ENCODE measurements at places on chromosomes 12 and 14.

DNA sequence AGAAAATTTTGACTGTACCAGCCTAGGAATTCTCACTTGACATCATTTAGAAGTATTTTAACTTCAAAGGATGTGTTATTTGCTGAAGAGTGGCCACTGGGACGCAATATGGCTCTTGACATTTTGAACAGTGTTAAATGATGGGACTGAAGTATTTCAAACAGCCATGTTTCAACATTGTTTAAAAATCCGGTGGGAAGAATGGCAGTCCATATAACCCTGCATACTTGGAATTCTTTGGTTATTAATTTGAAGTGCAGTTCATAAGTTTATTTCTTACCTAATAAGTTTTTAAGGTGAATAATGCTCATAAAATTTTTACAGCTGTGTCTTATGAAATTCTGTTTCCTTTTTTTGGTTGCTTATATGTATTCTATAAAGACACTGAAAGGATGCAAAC, 8.3 kb downstream of the TMTC2 start:
- no peaks in the 10 kb centered on the region for H3K4me1 ChIP-seq
- H3K4me3 ChIP-seq, result no peak overlapping the region
- no peak overlapping the region for H3K27ac ChIP-seq
- H3K36me3 ChIP-seq, result no peaks in the 10 kb centered on the region

- no peak overlapping the region for H3K27ac ChIP-seq
- no peaks in the 10 kb centered on the region for H3K36me3 ChIP-seq
- peaks cover 37% of the 10 kb centered on the region for H3K27me3 ChIP-seq
- no peaks in the 10 kb centered on the region for H3K4me1 ChIP-seq
- no peak overlapping the region for H3K4me3 ChIP-seq
Observed at GRCh38 chr14:56789955-56790354, 20.3 kb downstream of the OTX2 start.

- H3K36me3 ChIP-seq, result no peaks in the 10 kb centered on the region
- no peak for DNase-seq
- no peak overlapping the region for H3K27ac ChIP-seq
- peaks cover 12% of the 10 kb centered on the region for H3K27me3 ChIP-seq
- no peak overlapping the region for H3K4me3 ChIP-seq
Observed at GRCh38 chr12:25972783-25973182, 14.3 kb downstream of the RASSF8 start.

GRCh38 chr12:47824198-47824597, 4.5 kb upstream of the HDAC7 start:
- DNase-seq, result peak; percentile 59
- H3K36me3 ChIP-seq, result no peaks in the 10 kb centered on the region
- peaks cover 79% of the 10 kb centered on the region for H3K4me1 ChIP-seq
- H3K27me3 ChIP-seq, result no peaks in the 10 kb centered on the region

DNA sequence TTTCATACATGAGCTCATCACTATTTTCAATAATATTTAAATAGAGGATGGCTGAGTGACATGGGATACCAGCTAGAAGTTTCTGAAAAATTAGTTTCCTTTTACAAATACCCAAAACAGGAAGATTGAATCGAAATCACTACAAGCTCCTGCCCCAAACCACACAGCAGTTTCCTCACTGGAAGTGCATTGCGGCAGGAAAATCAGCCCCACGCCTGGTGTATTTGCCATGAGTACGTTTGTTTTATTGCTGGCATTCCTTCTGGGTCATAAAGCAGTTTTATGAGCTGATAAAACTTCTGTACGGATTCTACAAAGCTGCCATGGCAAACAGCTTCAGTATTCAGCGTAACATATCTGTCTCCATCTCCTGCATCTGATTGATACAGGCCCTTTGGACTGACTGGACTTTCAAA, 23.7 kb downstream of the CDC42BPB start:
- no peak overlapping the region for H3K4me3 ChIP-seq
- no peak overlapping the region for H3K27ac ChIP-seq
- H3K36me3 ChIP-seq, result no peaks in the 10 kb centered on the region

DNA sequence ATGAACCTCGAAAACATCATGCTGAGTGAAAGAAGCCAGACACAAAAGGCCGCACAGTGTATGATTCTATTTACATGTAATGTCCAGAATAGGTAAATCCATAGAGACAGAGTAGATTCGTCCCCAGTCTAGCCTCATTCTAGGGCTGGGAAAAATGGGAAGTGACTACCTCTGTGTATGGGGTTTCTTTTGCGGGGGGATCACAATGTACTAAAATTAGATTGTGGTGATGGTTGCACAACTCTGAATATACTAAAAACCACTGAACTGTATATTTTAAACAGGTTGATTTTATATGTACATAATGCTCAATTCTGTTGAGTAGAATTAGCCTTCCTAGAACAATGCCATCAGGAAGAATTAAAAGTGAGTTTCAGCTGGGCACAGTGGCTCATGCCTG, 6.3 kb upstream of the RILPL2 start:
- H3K36me3 ChIP-seq, result no peaks in the 10 kb centered on the region
- H3K27me3 ChIP-seq, result no peaks in the 10 kb centered on the region
- H3K4me1 ChIP-seq, result peaks cover 9% of the 10 kb centered on the region
- DNase-seq, result no peak
- H3K4me3 ChIP-seq, result no peak overlapping the region

DNA sequence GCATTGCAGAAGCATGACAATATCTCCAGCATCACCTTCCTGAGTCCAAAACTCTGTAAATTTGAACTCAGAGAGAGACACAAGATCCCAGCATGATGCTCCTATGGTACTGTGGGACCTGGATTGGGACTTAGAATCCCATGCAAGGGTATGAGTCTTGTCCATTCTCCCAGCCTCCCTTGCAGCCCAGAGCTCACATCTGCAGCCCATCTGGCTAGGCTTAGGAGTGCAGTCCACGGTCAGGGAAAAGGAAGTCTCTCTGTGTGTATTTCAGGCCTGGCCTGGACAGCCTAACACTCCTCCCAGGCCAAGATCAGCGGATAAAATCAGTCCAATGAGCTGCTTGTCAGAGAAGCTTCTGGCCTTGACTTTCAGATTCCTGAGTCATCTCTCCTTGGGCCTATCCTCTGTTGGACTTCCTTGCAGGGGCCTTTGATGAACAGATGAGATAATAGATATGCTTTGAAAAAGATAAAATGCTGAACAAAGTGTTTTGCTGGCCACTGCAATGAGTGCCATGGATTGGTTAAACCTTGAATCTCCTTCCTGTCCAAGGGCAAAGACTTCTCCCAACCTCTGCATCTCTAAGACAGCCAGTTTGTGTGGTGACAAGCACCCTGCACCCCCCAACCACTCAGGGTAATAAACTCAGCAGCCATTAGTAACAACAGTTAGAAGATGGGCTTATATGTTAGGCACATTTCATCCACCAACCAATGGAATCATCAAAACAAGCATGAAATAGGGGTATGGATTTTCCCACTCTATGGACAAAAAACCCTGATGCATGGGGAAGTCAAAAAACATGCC, 412.8 kb upstream of the TBX3 start:
- no peaks in the 10 kb centered on the region for H3K27me3 ChIP-seq
- H3K27ac ChIP-seq, result no peak overlapping the region
- no peak for DNase-seq
- H3K36me3 ChIP-seq, result no peaks in the 10 kb centered on the region
- H3K4me3 ChIP-seq, result no peak overlapping the region
- H3K4me1 ChIP-seq, result no peaks in the 10 kb centered on the region

GRCh38 chr14:38079886-38080285, 127.8 kb upstream of the SSTR1 start:
- H3K27ac ChIP-seq, result no peak overlapping the region
- H3K36me3 ChIP-seq, result peaks cover 6% of the 10 kb centered on the region
- H3K27me3 ChIP-seq, result no peaks in the 10 kb centered on the region
- peaks cover 43% of the 10 kb centered on the region for H3K4me1 ChIP-seq

DNA sequence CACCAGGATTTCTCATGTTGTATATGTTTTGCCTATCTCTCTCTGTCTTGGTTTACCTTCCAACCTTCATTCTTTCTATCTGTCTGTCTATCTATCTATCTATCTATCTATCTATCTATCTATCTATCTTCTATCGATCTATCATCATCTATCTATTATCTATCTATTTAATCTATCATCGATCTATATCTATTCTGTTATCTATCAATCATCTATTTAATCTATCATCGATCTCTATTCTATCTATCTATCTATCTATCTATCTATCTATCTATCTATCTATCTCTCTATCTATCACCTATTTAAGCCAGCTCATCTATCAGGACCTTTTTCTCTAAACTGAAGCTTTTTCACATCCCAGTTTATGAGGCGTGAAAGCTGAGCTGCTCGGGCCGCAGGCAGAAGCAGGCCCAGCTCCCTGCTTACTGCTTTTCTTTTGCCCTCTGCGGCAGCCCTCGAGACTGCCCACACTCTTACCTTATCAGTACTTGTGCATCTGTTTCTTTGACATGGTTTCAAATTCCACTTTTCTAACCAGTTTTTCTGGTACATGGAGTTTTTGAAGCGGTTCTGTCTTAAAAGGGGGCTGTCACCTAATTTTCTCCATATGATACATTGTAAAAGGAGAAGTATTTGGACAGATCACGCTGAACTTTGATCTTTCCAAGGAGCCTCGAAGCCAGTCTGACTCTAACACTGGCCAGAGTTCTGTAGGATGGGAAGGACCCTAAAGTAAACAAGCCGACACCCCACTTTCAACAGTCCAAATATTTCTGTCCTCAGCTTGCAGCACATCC, 44.4 kb upstream of the GSG1 start:
- no peak overlapping the region for H3K4me3 ChIP-seq
- no peak for DNase-seq
- peaks cover 26% of the 10 kb centered on the region for H3K4me1 ChIP-seq
- no peak overlapping the region for H3K27ac ChIP-seq
